Left kidney (tissue), 8 donors: ENCODE measurements at places on chromosomes 2 and 18. TPM values are rescaled to one million over a fixed set of nuclear protein-coding genes. Genes with fewer than 3 reads are reported as not detected.

The GPR45 gene
- polyA plus RNA-seq: not detected

The EVX2 gene
- polyA plus RNA-seq: not detected

The COL6A3 gene
- polyA plus RNA-seq: 235 TPM

The PID1 gene
- polyA plus RNA-seq: 5.4 TPM

The ARHGAP25 gene
- 6.8 TPM for polyA plus RNA-seq

The ANKRD29 gene
- polyA plus RNA-seq: 0.93 TPM

The SERPINB13 gene
- not detected for polyA plus RNA-seq

The WNT6 gene
- 0.12 TPM for polyA plus RNA-seq

The DPP4 gene
- 168 TPM for polyA plus RNA-seq

The ASIC4 gene
- polyA plus RNA-seq: 0.20 TPM

The SATB2 gene
- 18.7 TPM for polyA plus RNA-seq

The CHRNG gene
- 1.5 TPM for polyA plus RNA-seq

The C2orf80 gene
- polyA plus RNA-seq: 0.25 TPM

DNA sequence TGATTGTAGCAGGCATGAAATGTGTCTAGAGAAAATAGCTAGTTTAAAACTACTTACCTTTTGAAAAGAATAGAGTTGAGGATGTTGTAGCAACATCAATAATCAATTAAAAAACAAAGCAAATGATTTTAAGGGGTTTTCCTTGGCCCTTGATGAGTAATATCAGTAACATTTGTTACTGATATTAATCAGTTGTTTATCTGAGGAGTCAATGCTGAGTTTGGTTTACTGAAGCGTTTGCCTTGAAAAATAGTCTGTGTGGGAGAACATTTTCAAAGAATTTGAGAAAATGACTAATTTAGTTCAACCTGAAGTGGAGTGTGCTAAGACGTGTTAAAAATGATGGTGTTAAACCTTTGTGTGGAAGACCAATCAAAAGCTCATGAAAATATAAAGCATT, 9.3 kb downstream of the PTH2R start:
- DNase-seq: no peak

DNA sequence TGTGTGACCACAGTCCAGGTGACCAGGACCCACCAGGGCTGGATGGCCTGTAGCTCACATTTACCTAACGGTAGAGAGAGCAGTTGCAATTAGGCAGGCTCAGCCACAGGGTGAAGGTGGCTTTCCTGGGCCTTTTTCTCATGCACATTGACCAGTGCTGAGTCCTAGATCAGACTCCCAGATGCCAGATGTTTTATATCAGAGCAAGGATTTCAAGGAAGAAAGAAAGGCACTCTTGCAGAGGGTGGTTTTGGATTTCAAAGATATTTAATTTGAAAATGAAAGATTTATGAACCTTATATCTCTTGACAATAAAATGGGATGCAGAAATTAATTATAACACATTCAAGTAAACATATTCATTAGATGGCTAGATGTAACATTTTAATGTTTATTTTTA, 694.2 kb upstream of the GYPC start:
- peak; percentile 41 for DNase-seq

- no peak for DNase-seq
These were observed 196.6 kb downstream of the PMAIP1 start for GRCh38 chr18:60096428-60096827.

GRCh38 chr18:73244401-73244800, 376.6 kb upstream of the NETO1 start:
- no peak for DNase-seq

DNA sequence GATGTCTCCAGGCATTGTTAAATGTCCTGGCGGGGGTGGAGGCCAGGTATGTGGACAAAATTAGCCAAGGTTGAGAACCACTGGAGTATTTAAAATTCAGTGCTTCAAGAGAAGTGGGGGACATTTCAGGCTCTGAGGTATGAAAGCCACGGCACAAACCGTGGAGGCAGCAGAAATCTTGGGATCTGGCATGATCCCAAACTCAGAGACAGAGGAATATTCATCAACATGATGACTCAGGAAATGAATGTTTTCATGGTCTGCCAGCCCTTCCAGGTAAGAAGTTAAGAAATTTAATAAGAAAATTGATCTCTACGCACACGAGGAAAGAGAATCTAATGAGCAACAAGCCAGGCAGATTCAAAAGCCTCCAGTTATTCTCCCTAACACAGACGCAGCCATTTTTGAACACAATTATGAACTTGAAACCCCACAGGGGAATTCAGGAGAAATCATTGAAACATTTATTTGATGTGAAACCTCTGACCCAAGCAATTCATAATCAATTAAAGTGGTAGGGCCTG, 11.3 kb upstream of the GRP start:
- DNase-seq: no peak

- no peak for DNase-seq
These were observed 84.4 kb downstream of the DPP10 start for GRCh38 chr2:114526841-114527240.

DNA sequence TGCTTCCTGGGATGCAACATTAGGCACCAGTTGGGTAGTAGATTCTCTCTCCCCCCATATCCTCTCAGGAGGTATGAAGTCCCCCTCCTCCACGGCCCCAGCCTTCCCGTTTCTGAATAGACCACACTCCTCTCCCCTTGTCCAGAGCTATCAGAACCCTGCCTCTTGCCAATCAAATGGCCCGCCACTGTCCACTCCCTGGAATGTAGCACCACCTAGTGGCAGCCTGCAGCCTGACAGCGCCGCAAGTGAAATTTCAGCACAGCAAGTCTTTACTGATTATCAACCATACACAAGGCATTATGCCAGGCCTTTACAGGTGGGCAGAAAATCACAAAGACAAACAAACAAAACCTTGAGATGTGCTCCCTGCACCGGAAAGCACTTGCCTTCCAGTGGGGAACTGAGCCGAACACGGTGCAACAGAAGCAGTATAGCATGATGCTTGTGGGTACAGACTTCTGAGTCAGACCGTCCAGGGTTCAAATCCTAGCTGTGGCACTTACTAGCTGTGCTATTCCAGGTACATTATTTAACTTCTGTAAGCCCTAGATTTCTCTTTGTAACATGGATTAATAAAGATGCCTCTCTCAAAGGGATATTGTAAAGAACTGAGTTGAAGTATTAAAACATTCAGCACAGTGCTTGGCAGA, 174.0 kb downstream of the SMAD2 start:
- peak; percentile 41 for DNase-seq

DNA sequence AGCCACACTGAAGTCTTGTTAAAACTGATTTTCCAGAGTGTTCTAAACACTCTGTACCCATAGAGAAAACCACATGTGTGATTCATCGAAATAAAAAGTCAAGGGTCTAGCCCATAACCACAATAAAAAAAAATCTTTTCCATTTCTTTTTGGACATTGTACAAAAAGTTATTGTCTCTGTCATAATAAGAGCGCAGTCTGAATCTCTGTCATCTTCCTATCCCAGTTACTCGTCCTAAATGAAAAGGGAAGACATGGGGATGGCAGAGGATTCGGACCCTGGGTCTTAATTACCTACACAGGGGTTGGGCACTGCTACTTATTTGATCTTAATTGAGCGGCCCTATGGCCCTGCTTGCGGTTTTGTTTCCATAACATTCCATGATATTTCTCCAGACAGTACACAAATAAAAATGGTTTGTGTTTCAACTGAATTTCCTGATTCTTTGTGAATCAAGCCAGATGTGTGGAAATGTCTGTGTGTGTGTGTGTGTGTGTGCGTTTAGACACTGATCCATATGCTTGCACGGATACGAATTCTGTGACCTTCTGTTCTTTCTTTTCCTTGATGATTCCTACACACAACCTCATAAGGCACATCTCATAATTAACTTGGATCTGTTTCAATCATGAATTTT, 133.4 kb upstream of the SPATS2L start:
- DNase-seq: no peak

DNA sequence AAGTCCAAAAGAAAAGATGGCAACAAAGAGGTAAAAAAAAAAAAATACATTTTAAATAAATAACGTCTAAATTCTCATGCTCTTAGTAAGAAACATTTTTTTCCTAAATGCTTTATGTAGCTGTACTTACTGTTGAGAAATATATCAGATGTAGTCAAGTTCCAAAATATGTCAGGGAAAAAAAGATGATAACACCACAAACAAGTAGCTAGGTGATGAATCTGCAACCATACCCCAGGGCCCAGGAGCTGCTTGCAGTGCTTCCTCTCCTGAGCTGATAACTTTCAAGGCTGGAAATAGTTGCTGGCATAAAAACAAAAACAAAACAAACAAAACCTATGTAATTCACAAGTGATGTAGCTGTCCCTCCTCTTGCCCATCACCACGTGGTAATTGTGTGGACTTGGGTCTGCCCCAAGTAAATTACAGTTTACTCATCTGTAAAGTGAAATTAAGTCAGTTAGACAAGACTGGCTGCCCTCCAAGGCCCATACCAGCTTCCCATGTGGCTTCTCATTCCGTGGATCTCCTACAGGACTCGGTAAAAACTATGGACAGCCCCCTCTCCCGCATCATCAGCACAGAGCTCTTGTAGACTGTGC, 82.6 kb downstream of the SP100 start:
- no peak for DNase-seq

GRCh38 chr18:13273800-13274199, 55.2 kb downstream of the LDLRAD4 start:
- DNase-seq: no peak

DNA sequence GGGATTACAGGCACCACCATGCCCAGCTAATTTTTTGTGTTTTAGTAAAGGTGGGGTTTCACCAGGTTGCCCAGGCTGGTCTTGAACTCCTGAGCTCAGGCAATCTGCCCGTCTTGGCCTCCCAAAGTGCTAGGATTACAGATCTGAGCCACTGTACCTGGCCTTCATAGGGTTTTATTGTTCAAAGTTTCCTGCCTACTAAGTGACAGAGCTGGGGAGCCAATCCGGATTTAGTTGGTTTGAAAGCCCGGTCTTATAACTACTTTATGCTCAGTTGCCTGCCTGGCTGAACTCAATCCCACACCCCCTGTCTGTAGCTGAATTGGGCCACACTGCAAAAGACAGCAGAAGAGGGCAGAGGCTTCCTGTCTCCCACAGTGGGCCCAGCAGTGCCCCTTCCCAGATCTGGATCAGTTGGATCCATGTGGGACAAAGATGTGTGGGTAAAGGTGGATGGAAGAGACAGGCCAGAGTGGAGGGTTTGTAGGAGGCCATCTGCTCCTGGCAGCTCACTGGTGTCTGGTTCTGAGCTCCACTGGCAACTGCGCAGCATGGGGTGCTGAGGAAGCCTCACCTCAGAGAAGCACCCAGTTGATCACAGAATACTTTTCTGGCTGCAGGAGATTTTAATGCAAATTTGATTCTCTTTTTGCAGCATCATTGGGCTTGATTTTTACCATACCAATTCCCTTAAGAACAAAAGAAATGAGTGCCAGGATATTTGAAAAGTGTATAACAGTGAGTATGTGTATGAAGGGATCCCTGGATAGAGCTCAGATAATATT, 144.9 kb downstream of the DDX1 start:
- no peak for DNase-seq

GRCh38 chr2:161208527-161209139, 48.4 kb downstream of the TANK start:
- DNase-seq: no peak

GRCh38 chr2:238638982-238639628, 208.8 kb upstream of the TWIST2 start:
- DNase-seq: no peak

DNA sequence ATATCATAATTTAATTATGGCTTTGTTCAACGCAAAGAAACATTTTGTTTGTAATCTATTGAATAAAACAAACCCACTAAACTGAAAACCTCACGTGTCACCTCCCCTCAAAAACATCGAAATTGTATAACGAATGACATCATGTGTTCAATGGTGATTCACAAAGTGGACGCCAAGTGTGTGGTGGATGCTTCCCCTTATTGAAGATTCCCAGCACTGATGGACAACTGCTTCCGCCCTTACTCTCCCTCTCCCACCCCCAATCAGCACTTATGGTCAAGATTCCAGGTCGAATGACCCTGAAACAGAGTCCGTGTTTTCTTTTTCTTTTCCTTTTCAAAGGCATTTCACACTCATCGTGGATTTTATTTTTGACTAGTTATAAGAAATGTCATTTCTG, 383.0 kb upstream of the SMIM21 start:
- DNase-seq: no peak

DNA sequence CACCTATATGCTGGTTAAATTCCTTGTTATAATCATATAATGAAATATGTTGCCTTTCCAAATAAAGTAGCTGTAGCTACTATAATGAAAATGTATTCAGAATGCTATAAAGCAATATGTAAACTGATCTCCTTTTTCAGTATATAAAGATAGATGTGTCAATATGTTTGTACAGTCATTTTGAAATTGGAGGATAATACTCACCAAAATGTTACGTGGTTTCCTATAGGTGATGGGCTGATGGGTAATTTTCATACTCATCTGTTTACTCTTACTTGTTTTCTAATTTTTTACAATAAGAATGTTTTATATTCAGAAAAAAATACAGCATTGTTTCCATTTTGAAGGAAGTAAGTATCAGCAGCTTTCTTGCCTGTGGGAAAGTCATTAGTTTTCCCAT, 70.2 kb downstream of the PRKRA start:
- DNase-seq: no peak

GRCh38 chr2:133146893-133147292, 421.4 kb downstream of the NCKAP5 start:
- no peak for DNase-seq
